ENCODE measurements at places on chromosomes 16 and 17. TPM values are rescaled to one million over a fixed set of nuclear protein-coding genes. Genes with fewer than 3 reads are reported as not detected.
A peak's percentile ranks its signal among the peaks of the same experiment; 100 is the strongest.

GRCh38 chr17:50426814-50427787 lies 1.1 kb downstream of the ACSF2 start:
- H3K4me1 ChIP-seq = peaks cover 27% of the 10 kb centered on the region
- peaks cover 2% of the 10 kb centered on the region for H3K36me3 ChIP-seq
- DNase-seq = no peak
- H3K27me3 ChIP-seq = no peaks in the 10 kb centered on the region
- H3K4me3 ChIP-seq = peak overlapping the region; percentile 57

DNA sequence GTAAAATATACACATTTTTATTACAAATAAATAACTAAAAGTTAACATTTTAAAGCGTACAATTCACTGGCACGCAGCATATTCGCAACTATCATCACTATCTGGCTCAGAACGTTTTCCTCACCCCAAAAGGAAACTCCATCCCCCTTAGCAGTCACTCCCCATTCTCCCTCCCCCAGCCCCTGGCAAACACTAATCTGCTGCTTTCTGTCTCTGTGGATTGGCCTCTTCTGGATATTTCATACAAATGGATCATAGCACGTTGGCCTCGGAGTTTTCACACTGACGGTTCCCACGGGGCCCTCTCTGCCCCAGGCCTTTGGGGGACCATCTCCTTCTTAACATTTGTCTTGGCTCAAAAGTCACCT lies 64.6 kb downstream of the RTN4RL1 start:
- H3K36me3 ChIP-seq = no peaks in the 10 kb centered on the region
- DNase-seq = no peak
- no peak overlapping the region for H3K27ac ChIP-seq

DNA sequence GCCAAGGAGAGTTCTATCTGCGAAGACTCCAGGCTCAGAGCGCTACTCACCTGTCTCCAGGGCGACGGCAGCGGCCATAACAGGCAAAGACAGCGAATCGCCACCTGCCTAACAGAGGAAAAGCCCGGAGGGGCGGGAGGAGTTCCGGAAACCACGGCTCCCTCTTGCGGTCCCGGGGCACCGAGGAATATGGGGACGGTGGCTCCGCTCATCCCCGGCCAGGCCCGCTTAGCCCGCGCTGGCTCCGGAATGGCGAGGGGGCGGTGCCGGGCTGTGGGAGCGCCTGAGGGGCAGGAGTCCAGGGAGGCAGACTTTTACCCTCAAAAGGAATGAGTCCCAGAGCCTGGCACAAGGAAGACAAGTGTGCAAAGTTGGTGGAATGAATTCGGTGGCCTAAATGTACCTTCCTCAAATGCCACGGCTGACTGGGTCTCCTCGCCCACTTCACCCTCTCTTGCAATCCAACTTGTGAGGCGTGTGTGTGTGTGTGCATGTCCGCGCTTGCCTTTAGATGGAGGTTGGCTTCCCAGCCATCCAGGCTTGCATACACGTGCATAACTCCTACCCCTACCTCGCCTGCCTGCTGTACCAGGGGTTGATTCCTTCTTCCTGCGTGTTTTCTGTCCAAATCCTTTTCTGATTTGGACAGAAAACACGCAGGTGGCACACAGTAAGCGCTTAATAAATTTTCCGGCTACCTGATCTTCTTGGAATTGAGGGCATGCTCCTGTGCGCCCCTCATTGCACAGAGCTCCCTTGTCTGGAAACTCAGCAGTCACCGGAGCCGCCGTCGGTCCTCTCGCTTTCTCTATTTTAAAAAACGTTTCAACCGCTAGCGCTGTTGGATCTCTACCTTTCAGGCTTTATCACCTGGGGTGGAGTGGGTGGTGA lies 3.5 kb downstream of the C17orf100 start:
- peaks cover 41% of the 10 kb centered on the region for H3K27me3 ChIP-seq
- no peak overlapping the region for H3K27ac ChIP-seq
- peaks cover 30% of the 10 kb centered on the region for H3K4me1 ChIP-seq
- no peak overlapping the region for H3K4me3 ChIP-seq
- H3K36me3 ChIP-seq = no peaks in the 10 kb centered on the region

DNA sequence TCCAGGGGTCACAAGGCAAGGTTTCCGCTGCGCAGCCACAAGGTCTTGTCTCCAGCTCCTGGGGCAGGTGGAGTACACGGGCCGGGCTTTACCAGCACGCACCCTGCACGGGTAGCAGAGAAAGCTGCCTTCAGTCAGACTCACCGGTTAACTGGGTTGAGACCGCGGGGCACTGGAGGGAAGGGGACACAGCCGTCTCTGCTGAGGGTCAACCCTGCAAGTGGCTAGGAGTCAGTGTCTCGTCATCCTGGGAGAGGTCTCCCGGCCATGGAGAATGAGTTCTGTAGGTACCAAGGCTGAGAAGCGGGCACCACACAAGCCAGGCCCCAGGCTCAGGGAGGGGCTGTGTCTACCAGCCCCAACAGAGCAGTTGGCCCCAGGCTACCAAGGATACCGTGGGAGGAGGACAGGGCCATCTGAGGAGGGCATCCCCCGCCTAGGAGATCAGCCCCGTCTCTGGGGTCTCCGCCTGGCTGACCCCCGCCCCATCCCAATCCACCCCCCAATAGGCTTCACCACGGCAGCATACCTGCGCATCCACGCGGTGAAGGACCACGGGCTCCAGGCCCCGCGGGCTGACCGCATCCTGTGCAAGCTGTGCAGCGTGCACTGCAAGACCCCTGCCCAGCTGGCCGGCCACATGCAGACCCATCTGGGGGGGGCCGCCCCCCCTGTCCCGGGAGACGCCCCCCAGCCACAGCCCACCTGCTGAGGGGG lies 2.8 kb upstream of the PRRT2 start:
- no peaks in the 10 kb centered on the region for H3K27me3 ChIP-seq
- H3K27ac ChIP-seq = no peak overlapping the region
- no peak for DNase-seq
- H3K36me3 ChIP-seq = no peaks in the 10 kb centered on the region
- H3K4me1 ChIP-seq = peaks cover 39% of the 10 kb centered on the region
- H3K4me3 ChIP-seq = peak overlapping the region; percentile 77

DOK4 gene
- total RNA-seq = 25.5 TPM

ASPA gene
- total RNA-seq = not detected

DNA sequence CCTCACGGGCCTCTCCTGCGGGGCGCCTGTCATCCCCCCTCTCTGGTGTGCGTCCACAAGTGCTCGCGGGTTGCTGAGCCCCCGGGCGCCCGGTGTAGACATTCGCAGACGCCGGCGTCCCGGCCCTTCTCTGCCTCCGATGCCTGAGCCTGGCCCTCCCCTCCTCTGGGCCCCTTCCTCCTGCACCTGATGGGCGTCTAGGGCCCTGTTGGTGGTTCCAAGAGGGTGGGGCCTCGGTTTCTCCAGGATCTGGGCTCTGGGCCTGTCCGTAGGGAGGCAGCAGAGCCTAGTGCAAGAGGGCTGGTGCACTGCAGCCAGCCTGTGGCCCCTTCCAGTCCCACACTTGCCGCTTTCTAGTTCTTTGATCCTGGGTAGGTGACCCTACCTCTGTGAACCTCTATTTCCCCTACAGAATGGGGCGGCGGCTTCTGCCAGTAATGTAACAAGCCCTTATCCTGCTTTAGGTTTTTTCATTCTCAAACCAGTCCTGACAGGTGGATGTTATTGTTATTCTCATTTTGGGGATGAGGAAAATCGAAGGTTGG lies 623 bp downstream of the E4F1 start:
- no peaks in the 10 kb centered on the region for H3K36me3 ChIP-seq
- peak; percentile 27 for DNase-seq
- H3K27me3 ChIP-seq = no peaks in the 10 kb centered on the region
- H3K4me3 ChIP-seq = peak overlapping the region; percentile 88

DNA sequence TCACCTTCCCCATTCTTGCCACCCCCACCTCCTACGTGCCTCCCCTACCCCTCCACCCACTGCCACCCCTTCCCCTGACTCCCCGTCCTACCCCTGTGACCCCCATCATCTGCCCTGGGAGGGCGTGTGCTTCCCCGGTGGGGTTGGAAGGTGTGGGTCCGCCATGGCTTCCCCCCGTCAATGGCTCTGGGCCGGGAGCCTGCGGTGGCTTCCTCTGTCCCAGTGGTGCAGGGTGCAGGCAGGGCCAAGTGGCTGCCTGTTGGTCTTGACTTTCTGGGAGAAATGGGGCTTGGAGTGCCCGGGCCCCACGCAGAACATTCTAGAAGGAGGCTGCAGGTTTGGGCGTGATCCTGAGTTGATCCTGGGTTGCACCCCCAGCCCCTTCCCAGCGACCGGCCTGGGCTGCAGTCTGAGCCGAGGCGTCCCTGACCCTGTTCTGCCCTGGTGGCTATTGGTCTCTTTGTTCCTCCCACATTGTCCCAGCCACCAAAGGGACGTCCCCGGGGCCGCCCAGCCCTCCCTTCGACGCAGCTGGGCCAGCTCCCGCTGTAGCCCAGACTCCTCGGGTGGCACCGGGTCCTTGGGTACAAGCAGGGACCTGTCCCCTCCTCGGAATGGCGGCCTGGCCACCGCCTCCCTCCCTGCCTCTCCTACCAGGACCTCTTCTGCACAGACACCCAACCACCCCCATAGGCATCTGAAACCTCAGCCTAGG lies 25.7 kb downstream of the GSE1 start:
- H3K27ac ChIP-seq = no peak overlapping the region
- no peaks in the 10 kb centered on the region for H3K4me1 ChIP-seq
- H3K36me3 ChIP-seq = no peaks in the 10 kb centered on the region

DNA sequence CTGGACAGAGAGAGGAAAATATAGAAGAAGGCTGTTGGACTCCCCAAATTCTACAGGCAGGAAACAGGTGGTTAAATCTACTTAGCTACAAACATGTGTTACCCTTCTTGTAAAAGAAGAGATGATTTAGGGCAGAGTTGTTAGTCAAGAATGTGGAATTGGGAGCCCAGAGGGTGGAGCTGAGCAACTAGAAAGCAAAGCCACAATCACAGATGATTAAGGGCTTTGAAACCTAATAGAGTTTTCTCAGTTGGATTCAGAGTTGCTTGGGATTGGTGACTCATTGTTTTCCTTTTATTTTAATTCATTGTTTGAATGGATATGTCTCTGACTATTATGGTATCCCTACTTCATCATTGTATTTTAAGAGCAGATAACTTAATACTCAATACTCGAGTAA lies 6.2 kb downstream of the ACSM5 start:
- H3K4me3 ChIP-seq = no peak overlapping the region
- no peaks in the 10 kb centered on the region for H3K36me3 ChIP-seq
- H3K27me3 ChIP-seq = no peaks in the 10 kb centered on the region
- no peaks in the 10 kb centered on the region for H3K4me1 ChIP-seq

DNA sequence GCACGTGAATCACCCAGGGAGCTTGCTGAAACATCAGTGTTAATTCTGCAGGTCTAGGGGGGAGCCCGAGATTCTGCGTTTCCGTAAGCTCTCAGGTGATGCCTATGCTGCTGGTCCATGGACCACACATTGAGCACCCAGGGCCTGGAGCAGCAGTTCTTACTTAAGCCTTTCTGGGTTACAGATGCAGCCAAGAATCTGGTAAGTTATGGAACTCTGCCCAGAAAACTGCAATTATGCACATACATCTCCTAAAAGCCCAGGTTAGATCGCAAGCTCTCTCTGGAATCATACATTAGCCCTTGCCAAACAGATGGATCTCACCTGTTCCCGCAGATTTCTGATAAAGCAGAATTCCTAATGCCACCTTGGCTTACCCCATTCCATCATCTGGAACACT lies 265.9 kb upstream of the SALL1 start:
- no peak overlapping the region for H3K4me3 ChIP-seq
- H3K36me3 ChIP-seq = no peaks in the 10 kb centered on the region
- H3K27me3 ChIP-seq = no peaks in the 10 kb centered on the region
- no peaks in the 10 kb centered on the region for H3K4me1 ChIP-seq
- peak; percentile 54 for DNase-seq

DNA sequence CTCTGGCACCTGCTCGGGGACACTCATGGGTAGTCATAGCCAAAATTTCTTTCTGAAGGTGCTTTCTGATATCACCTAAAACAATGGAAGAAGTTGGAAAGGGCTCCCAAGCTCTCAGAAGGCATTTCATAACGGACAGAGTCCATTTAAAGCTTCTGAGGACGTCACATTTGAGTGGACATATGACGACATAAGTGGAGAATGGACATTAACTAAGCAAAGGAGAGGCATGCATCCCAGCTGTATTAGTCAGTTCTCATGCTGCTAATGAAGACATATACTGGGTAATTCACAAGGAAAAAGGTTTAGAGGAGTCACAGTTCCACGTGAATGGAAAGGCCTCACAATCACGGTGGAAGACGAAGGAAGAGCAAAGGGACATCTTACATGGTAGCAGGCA lies 260.2 kb upstream of the DYNLRB2 start:
- H3K27me3 ChIP-seq = no peaks in the 10 kb centered on the region
- H3K36me3 ChIP-seq = no peaks in the 10 kb centered on the region
- DNase-seq = no peak
- no peak overlapping the region for H3K4me3 ChIP-seq
- peaks cover 13% of the 10 kb centered on the region for H3K4me1 ChIP-seq

All from astrocyte (in vitro differentiated cells and primary cell).